ENCODE measurements at places on chromosomes 11 and 22.

DNA sequence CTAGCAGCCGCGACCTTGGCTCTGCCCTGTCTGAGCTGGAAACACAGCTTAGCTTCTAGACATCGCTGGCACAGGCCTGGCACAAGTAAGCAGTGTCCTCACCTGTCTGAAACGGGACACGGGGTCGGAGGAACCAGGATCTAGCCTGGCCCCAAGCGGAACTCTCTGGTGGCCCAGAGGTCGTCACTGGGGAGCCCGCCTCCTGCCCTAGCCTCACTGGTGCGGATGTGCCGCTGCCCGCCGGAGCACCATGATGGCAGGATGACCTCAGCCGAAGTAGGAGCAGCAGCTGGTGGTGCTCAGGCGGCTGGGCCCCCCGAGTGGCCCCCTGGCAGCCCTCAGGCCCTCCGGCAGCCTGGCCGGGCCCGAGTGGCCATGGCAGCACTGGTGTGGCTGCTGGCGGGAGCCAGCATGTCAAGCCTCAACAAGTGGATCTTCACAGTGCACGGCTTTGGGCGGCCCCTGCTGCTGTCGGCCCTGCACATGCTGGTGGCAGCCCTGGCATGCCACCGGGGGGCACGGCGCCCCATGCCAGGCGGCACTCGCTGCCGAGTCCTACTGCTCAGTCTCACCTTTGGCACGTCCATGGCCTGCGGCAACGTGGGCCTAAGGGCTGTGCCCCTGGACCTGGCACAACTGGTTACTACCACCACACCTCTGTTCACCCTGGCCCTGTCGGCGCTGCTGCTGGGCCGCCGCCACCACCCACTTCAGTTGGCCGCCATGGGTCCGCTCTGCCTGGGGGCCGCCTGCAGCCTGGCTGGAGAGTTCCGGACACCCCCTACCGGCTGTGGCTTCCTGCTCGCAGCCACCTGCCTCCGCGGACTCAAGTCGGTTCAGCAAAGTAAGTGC lies 871 bp downstream of the SLC35E4 start:
- DNase-seq: peak; percentile 49

- DNase-seq: no peak
Measured at GRCh38 chr22:20601308-20601707, 93.9 kb downstream of the MED15 start.

DNA sequence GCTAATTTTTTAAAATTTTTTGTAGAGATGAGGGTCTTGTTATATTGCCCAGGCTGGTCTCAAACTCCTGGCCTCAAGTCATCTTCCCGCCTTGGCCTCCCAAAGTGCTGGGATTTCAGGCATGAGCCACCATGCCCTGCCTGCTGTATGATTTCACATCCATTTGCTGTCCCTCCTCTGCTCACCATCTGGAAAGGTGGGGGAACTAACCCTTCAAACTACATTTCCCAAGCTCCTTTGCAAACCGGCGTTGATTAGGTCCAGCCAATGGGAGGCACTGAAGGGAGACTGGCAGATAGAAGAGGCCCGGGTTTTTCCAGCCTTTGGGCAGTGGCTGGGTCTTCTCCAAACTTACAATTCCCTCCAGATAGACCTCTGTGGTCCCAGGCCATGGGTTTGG lies 19.3 kb downstream of the RFPL1 start:
- DNase-seq: peak; percentile 56

- no peak for DNase-seq
Measured at GRCh38 chr11:1825039-1825740, 9.6 kb upstream of the SYT8 start.

DNA sequence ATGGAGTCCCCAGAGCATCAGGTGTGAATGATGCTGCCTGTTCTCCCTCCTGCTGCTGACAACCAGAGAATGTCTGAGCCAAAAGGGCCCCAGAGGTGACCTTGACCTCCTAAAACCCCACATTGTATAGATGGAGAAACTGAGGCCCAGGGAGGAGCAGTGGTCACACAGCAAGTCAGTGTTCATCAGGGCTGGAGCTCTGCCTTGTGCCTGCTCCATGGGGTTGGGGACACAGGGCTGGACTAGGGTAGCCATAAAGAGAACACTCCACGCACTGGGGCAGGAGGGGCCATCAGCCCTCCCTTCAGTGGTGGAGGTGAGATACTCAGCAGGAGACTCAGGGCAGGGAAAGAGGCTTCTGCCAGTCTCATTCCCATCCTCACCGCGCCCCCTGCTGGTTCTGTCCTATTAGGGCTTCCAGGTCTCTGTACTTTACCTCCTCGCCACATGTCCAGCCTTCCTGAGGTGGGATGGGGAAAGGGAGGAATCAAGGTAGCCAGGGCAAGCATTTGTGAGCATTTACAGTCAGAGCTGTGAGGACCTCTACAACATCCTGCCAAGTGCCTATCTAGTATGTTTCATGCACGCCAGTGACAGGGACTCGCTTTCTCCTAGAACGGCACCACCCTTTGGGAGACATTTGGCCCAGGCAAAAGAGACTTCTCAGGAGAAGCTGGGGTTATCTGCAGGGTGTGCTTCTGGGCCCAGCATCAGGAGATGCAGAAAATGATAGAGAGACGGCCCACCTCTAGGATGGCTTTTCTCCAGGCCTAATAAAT lies 43.2 kb downstream of the NEU3 start:
- peak; percentile 67 for DNase-seq

DNA sequence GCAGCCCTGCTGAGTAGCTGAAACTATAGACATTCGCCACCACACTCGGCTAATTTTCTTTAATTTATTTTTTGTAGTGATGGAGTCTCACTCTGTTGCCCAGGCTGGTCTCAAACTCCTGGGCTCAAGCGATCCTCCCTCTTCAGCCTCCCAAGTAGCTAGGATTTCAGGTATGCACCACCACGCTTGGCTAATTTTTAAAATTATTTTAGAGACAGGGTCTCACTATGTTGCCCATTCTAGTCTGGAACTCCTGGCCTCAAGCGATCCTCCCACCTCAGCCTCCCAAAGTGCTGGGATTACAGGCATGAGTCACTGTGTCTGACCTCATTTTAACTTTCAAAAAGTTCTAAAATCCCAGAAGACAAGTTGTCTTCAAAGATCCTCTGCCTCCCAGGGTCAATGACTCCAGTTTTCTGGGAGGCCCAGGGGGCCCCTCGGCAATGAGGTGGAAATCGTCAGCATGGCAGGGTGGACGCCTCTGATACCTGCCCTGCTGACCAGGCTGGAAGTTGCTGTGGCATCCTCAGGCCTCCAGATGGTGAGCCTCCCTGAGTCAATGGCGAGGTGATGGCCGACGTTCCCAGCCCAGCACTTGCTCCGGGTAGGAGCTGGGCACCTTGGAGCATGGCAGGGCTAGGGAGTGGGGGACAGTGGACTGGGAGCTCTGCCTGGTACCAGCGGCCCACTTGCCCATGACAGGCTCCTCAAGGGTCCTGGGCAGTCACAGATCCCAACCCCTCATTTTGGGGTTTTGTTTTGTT lies 31.1 kb downstream of the RPL3 start:
- no peak for DNase-seq

GRCh38 chr11:74268456-74268855 lies 43.0 kb downstream of the P4HA3 start:
- no peak for DNase-seq

DNA sequence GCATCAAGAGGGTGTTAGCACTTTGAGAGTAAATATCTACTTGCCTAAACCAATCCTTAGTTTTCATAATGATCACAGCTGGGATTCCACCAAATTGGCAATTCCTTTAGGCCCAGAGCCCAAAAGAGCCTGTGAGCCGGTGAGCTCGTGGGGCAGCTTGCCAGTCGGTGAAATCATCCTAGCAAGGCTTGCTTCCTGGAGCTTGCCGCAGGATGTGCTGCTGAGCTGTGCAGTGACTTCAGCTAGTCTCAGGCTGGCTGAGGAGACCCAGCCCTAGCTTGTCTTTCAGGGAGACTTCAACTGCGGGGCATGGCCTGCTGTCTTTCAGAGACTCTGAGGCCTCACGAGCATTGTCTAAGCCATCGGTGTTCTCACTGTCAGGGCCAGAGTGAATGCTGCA lies 73.6 kb upstream of the SUSD2 start:
- DNase-seq: no peak

- DNase-seq: no peak
Measured at GRCh38 chr11:123585706-123586105, 68.7 kb downstream of the SCN3B start.

- no peak for DNase-seq
Measured at GRCh38 chr11:10605941-10606381, 37.5 kb upstream of the LYVE1 start.

- DNase-seq: no peak
Measured at GRCh38 chr11:100689141-100689540, 2.1 kb downstream of the ARHGAP42 start.

- DNase-seq: no peak
Measured at GRCh38 chr11:131756479-131757110, 386.2 kb downstream of the NTM start.

DNA sequence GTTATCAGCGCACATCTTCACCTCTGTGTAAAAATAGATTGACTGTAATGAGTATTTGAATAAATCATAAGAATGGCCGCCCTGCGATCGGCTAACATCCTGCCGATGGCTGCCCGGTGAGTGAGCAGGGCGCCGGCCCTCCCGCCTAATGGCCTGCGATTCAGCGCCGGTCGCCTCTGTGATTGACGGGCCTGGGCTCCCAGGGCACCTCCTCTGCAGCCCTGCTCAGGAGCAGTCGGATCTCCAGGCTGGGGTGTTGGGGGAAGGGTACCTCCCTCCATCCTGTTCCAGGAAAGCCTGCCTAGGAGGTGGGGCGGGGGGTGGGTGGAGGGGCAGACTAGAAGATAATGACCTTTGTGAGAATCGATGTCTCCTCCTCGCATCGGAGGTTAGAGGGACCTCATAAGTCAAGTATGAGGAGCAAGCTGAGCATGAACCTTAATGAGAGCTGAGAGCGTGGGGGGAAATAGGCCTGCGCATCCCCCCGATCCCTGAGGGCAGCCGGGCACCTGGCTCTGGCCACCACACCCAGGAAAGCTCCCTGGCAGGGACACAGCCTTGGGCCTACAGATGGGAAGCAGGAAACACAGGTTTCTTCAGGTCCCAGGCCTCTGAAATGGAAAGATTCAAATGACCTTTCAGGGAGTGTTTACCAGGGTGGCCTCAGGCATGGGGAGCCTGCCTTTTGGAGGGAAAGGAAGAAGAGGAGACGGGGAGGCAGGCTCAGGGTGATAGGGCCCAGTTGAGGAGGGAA lies 71.7 kb downstream of the PKNOX2 start:
- no peak for DNase-seq

DNA sequence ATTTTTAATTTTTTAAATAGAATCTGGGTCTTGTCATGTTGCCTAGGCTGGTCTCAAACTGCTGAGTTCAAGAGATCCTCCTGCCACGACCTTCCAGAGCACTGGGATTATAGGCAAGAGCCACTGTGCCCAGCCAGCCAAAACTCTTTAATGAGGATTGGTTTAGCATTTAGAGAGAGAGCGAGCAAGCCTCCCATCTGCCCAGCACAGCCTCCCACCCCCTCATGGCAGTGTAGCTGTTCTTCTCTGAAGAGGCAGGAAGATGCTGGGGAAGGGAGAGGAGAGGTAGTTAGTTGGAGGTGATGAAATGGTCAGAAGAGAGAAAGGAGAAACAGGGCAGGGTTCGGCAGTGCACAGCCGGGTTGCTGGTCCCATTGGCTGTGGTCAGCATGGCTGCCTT lies 105.7 kb downstream of the SCN3B start:
- no peak for DNase-seq

GRCh38 chr11:70650075-70650909 lies 252.0 kb downstream of the CTTN start:
- DNase-seq: peak; percentile 83

GRCh38 chr11:117413616-117414015 lies 86.0 kb downstream of the CEP164 start:
- no peak for DNase-seq

GRCh38 chr11:95387325-95387724 lies 156.3 kb upstream of the SESN3 start:
- DNase-seq: no peak

DNA sequence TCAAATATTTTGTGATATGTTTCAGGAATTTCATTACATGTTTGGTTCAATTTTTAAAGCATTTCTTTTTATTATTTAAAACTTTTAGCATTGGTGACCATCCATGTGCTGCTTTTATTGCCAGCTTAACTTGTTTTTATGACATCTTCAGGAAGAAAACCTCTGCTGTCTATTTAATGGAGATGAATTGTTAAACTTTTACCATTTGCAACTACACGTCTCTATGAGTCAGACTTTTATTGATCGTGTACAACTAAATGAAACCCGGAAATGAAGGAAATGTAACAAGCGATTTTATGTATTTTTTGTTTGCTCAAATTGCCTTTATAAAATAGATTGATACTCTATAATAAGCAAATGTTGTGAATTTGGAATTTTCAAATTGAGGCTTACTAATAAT lies 113.0 kb downstream of the PTPRJ start:
- DNase-seq: no peak

DNA sequence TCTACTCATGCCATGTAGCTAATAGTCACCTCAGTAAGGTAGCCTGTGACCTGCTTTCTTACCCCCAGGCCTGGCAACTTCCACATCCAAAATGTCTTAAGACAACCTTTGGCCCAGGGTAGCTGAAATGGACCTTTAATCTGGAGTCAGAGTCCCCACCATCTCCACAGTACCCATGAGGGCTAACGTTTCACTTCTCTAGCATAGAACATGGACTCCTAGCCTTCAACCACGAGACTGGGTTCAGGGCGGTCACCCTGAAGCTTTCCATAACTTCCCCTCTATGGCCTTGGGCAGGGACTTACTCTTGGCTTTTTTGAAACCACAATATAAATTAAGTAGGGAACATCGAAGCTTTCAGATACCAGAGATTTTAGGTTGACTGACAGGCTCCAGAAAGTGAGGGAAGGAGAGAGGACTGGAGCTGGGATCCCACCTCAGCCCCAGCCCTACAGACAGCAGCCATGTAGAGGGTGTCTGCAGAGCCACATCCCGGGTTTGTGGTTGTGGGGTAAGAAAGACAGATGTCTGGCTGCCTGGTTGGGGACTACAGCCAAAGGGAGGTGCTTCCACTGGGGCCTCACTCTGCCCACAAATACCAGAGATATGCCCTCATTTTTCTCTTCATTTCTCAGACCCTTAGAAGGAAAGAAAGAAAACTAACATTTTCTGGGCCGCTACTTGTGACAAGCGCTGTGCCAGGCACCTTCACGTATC lies 2.6 kb downstream of the TBC1D10A start:
- DNase-seq: no peak

DNA sequence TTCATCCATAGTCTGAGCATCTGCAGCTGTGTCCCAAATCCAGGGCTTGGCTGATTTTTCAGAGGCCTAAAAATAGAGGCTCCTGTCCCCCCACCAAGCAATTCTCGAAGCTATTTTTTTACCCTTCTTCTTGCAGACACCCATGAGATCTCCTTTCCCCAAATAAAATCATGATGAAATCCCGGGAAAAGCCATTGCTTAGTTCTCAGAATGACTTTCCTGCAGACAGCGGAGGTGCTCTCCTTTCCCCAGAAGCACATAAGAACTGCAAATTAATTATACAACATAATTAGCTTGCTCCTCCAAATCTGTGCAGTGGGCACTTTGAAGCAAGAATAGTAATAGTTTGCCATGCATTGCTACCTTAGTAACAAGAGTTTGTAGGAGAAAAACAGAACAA lies 83.6 kb upstream of the ASPHD2 start:
- no peak for DNase-seq

- DNase-seq: no peak
Measured at GRCh38 chr11:117314840-117315239, 1.2 kb downstream of the BACE1 start.

GRCh38 chr11:113278925-113279324 lies 35.5 kb upstream of the TTC12 start:
- no peak for DNase-seq
